NCI-H748 treated with DMSO at 0.1 percent for 48 hours (cell line): ENCODE measurements at places on chromosomes 3 and 15.

GRCh38 chr3:49276475-49277382 is at the start of gene C3orf62:
Gene C3orf62, minus strand, starts transcription at chr3:49277232. Its CDS starts 360 bp downstream, at chr3:49276872.
- DNase-seq, result no peak

DNA sequence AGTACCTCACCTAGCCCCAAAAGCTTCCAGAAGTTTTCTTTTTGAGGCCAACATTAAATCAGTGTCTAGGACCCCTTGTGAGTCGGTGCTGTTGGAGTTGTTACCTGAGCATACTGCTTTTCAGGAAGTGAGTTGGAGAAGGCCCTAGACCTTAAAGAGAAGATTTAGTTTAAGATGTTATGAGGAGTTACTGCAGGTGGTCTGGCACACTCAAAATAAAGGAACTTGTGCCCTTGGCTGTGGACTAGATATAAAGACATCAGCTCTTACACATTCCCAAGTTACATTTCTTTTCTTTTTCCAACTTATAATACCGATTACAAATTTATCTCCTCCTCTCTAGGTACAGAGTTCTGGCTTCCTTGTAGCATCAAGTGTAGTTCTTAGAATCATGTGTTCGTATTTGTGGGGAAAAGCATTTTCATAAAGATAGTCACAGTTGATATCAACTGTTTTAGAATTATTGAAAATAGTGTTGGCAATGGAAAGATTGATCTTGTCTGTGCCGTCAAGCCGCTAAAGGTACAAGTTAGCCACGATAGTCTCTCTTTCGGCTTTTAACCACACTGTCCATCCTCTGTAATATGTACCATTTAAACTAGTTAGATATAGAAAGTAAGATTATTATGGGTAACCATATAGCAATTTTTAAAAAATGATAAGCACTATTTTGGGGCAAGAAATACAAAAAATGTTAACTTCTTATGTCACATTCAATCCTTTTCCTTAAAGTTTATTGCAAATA is 8.6 kb downstream of the ZIC1 start:
- no peak for DNase-seq

DNA sequence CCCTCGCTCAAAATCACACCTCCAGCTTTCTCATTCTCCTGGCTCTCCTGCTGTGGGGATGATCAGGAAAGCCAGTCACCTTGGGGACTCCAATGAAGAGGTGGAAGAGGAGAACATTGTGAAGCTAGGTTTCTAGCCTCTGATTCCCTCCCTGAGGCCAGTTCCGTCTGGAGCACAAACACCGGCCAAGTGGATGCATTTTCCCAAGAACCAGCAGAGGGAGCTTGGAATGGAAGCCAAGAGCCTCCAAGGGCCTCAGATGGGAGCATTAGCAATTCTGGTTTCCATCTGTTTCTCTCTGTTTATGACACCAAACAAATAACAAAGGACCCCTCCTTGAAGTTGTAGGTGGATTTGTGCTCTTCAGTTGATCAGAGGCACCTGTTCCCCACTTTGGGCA is 40.6 kb upstream of the NMNAT3 start:
- DNase-seq, result no peak

DNA sequence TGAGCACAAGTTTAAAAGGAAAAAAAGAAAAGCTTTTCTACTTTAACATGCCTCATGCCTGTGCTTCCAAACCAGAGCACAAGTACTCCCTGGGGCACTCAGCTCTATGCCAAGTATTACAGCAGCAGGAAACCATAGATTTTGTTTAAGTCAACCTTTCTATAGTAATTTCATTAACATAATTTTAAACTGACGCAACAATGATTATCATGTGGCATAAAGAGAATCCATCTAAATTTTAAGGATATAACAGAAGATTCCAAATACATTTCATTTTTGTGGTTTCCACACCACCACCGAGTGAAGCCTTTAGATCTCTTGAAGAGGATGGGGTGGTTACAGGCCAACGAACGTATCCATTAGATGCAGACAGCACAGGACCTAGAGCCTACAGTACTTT is 112.1 kb downstream of the TNIK start:
- no peak for DNase-seq

DNA sequence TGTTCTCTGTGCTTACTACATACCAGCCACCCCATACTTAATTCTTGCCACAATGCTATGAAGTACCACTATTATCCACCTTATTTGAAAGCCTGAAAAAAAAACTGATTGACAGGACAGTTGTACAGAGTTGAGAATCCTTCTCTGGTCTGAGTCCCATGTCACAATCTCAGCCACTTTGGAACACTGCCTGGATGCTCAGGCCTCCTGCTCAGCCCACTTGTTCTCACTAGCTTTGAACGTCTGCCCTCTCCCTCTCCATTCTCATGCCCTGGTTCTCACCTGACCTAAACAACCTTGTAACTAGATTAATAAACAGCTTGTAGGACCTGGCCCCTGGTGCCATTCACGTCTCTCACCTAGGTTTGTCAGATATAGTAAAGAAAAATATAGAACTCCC is 53.9 kb downstream of the TRIM69 start:
- DNase-seq, result no peak

DNA sequence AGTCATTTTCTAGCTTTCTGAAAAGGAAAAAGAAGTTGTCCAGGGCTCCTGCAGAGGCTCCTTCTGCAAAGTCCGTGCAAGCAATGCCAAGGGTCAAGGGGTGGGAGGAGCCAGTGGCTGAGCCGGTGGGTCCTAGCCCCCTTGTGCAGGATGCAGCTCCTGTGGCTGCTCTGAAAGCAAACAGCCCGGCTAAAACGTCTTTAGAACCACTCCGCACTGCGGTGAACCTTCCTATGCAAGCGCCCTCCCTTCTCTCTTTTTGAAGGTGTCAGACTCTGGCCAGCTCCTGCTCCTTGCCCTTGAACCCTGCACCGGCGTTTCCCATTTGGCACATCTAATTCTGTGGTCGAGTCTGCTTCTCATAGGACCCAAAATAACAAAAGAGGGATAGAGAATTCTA is 183.1 kb downstream of the UACA start:
- DNase-seq, result no peak

GRCh38 chr3:10551139-10551538 is 45.8 kb upstream of the ATP2B2 start:
- DNase-seq, result no peak

- DNase-seq, result no peak
These were observed 30.0 kb downstream of the CFAP100 start for GRCh38 chr3:126424751-126425150.

GRCh38 chr3:66938338-66938963 is 59.7 kb upstream of the KBTBD8 start:
- DNase-seq, result peak; percentile 51

GRCh38 chr15:90988296-90988695 is 6.0 kb downstream of the PRC1 start:
- DNase-seq, result no peak

DNA sequence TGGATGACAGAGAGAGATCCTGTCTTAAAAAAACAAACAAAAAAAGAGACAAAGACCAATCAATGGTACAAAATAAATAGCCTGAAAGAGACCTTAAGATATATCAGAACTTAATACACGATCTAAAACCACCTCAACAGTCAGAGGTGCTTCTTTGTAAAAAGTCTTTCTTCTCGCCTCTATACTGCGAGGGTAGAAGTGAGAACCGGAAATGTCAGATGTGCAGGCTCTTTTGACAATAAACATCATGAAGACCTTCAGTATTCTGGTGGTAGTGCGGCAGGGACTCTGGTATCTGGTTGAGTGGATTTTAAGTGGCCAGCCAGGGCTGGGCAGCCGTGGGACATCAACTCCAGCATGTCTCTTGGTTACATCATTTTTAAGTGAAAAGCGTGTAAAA is 30.0 kb downstream of the RUBCN start:
- no peak for DNase-seq

GRCh38 chr3:152402695-152403451 is 134.1 kb downstream of the MBNL1 start:
- DNase-seq, result no peak

DNA sequence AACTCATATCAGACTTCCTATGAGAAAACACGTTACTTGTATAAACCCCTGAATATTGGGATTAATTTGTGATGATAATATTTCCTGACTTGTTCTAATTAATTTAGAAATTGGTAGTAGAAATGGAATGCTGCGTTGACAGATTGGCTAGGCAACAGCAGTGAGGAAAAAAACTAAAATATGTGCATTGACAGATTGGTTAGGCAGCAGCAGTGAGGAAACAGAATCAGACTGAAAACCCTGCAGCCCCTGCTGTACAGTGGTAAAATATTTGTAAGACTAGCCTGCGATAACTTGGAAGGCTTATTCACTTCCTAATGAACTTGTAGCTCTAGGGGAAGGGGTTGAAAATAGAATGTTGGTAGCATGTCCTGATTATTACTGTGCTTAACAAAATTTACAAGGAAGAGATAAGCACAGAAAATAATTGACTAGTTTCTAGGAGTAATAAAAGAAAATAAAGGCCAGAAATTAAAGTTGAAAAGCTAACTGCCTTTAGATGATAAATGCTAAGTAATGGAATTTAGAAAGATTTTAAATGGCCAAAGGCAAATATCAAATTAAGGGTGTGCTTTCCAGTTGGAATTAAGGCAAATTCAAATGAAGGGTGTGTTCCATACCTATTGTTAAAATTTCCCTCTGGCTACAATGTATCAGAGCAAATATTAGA is 29.9 kb upstream of the IL16 start:
- DNase-seq, result no peak

- DNase-seq, result no peak
These were observed 54.7 kb downstream of the FEM1B start for GRCh38 chr15:68332266-68332665.
